Umbilical cord (tissue), 2 donors: ENCODE measurements at places on chromosomes 3 and 15. TPM values are rescaled to one million over a fixed set of nuclear protein-coding genes. Genes with fewer than 3 reads are reported as not detected.

Gene CEP19
- 7.2 TPM for total RNA-seq

Gene PPARG
- 2.9 TPM for total RNA-seq

Gene P2RY13
- 5.5 TPM for total RNA-seq

Gene CPNE9
- total RNA-seq, result not detected

Gene TMEM207
- total RNA-seq, result 1.2 TPM

Gene STT3B
- 122 TPM for total RNA-seq
